ENCODE measurements at places on chromosomes 3 and 15. TPM values are rescaled to one million over a fixed set of nuclear protein-coding genes. Genes with fewer than 3 reads are reported as not detected.

DNA sequence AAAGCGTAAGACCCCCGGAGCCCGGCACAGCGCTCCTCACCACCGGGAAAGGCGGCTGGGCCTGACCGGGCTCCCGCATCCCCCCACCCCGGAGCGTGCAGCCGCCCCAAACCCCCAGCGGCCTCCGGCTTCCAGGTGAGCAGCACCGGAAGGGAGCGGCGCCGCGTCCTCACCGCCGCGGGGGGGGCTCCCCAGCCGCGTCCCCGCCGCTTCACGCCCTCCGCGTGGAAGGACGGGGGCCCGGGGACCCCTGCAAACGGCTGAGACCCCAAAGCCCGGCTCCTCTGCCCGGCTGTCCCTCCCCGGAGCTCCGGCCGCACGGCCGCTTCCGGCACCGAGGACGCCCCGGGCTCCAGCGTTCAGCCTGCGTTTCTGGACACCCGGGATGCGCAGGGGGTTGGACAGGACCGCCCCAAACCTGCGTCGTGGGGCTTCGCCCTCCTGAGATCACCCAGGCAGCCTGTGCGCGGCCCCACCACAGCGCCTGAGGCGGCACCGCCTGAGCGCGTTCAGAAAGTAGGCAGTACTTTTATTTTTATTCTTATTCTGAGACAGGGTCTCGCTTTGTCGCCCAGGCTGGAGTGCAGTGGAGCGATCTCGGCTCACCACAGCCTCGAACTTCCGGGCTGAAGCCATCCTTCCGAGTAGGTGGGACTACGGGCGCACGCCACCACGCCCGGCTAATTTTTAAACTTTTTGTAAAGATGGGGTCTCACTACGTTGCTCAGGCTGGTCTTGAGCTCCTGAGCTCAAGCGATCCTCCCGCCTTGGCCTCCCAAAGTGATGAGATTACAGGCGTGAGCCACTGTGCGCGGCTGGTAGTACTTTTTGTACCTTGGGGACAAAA is 51.6 kb upstream of the BLM start:
- peak; percentile 68 for DNase-seq

DNA sequence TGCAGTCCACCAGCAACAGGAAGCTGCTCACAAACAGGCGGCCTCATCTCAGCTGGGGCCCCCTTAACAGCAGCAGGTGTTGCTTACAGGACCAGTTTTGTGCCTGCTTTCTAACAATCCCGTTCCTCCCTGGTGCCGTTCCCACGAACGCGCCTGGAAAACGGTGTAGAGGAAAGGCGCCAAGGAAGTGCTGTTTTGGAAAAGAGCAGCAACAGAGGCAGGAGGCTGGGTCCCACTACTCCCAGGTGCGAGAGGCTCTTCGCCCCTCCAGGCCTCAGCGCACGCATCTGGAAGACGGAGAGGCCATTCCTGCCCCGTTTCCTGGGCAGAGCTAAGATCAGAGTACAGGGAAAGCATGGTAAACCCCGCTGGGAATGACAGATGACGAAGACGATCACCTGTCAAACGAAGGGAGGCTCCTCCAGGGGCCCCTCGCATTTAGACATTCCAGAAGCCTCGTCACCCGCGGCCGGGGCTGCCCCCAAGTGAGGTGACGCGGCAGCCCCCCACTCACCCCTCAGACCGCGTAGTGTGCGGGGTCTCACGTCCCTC is 603 bp downstream of the SCAPER start:
- DNase-seq: peak; percentile 55

DNA sequence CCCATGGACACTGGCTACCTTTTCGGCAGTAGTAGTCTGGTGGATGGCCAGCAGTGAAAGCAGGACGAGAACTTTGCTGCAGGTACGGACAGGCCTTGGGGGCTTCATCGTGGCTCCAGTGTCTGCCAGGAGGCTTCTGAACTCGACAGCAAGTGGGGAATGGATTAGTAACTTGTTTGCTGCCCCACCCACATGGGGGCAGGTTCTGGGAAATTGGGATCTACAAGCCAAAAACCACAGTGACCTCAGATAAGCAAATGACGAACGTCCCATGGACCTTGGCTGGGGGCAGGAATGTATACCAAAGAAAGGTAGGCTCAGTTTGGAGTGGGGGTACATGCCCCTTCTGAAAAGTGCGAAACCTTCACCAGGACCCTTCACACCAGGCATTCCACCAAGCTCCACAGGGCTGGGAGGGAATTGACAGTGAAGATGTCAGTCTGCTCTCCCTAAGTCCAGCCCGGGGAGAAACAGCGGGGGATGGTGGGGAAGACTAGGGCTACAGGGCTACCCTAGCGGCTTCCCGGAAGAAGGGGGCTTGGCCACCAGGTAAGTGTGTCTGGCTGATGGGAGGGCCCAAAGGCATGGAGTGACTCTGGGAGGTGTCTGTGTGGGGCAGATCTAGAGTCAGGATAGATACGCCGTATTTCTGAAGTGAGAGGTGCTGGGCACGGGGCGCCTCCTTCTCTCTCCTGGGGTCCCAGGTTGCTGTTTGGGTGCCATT is at the start of gene ITIH4:
Gene ITIH4, minus strand, starts transcription at position 138 of the 724 bp plus-strand sequence. Its CDS starts 30 bp downstream, at position 108.
- DNase-seq: no peak

DNA sequence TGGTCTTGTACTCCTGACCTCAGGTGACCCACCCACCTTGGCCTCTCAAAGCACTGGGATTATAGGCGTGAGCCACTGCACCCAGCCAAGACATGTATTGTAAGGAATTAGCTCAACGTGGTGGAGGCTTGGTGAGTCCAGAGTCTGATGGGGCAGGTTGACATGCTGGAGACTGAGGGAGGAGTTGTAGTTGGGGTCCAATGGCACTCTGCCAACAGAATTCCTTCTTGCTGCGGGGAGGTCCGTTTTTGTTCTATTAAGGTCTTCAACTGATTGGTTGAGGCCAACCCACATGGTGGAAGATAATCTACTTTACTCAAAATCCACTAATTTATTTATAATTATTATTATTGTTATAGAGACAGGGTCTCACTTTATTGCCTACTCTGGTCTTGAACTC is 30.1 kb downstream of the PLA2G4D start:
- no peak for DNase-seq

DNA sequence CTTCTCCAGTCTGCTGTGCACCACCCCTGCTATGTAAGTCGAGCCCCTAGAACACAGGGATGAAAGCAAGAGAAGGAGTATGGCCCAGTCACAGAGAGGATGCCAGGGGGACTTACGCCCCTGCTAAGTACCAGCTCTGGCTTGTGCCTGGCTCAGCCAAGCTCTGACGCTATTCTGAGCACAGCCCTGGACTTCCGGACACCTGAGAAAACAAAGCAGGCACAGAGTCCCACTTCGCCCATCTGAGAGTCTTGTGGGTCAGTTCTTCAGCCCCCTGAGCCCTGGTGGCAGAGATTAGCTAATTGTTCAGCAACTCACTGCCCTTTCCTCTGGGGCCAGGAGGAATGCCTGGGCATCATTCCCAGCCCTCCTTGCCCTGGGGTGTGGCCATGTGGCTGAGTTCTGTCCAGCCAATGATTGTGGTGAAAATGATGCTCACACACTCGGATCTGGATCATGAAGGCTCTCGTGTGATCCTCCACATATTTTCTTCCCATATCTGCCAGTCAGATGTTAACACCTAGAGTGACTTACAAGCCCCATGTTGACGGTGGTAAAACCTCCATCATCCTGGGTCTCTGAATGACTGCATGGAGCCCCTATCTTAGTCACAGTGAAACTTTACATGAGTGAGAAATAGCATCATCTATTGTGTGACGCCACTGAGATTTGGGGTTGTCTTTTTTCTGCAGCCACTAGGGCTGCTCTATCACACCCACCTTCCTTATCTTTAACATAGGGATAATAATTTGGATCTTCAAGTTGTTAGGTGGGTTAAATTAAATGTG is 105.7 kb downstream of the TPRA1 start:
- DNase-seq: no peak

- no peak for DNase-seq
Measured at GRCh38 chr3:55330756-55331155, 156.3 kb downstream of the WNT5A start.

DNA sequence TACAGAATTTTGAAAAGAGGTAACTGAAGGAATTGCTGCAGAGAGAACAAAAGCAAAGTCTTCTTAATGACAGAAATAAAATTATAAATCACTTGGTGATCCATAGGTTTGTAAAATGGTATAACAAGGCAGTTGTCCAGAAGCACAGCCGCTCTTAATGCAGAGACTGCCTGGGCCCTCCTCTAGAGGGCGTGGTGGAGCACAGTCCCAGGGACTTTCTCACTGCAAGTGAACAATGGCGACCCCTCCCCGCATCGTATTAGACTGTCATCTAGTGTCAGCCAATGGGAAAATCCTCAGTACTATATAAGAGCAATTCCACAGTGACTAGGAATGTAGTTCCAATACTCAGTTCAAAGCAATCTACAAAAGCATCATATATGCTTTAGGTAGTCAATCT is 26.4 kb upstream of the ZBED2 start:
- DNase-seq: no peak

Gene ALG1L2
- polyA plus RNA-seq: not detected

Gene LEO1
- polyA plus RNA-seq: 23.5 TPM

Gene GOLGA8R
- polyA plus RNA-seq: 7.7 TPM

Gene IMPG2
- not detected for polyA plus RNA-seq

Gene CCR8
- polyA plus RNA-seq: not detected

All from muscle of arm (tissue), 14 donors.